Stimulated activated CD8-positive, alpha-beta memory T cell treated with anti-CD3 and anti-CD28 coated beads, Interleukin-12 subunit alpha, Interleukin-12 subunit beta, amount 100 ng/mL, for 4 hours (primary cell): ENCODE measurements at places on chromosomes 5 and 9.

DNA sequence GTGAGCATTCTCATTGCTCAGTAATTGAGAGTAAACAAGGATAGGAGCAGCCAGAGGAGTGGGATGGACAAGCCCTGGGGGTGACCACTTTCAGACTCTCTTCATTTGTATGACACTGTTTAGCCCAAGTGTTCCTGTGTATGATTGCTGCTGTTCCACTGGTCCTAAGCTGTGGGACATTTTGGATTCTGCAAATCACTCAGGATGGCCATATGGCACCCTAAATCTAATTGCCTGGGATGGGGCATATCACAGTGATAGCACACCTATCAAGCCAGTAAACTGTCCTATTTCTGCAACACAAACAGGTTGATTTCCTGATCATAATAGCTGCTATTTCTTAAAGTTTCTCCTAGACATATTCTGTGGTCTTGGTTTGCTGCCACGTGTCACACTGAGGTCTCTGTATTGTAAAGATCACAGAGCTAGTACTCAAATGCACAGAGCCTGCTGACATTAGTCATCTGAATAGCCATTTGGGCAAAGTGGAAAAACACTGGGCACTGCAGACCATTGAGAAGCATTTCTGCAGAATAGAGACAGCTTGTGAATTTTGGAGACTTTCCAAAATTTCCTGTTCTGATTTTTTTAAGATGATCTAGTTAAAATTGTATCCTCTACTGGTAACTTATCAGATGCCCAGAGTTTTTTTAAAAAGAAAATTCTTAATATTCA, 320.2 kb downstream of the RFX3 start:
- no peak for DNase-seq

DNA sequence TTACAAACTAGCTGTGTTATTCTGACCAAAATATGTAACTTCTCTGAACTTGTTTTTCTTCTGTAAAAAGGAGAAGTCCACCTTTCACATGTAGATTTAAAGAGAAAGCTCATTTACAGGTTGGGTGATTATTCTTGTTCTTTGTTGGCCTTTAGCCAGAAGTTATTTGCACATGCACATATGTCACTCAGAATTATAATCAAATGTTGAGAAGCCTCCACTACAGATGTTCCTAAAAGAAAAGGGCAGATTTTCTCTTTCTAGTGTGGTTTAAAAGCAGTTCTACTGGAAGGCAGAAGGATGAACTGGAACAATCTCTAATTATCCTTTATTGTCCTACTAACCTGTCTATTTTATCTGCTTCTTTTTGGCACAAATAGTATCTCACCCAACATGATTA, 209.8 kb upstream of the ELAVL2 start:
- no peak for DNase-seq

- no peak for DNase-seq
Measured at GRCh38 chr9:28293369-28294090, 720.2 kb upstream of the C9orf72 start.

GRCh38 chr5:179393078-179393477, 47.8 kb upstream of the ADAMTS2 start:
- no peak for DNase-seq

DNA sequence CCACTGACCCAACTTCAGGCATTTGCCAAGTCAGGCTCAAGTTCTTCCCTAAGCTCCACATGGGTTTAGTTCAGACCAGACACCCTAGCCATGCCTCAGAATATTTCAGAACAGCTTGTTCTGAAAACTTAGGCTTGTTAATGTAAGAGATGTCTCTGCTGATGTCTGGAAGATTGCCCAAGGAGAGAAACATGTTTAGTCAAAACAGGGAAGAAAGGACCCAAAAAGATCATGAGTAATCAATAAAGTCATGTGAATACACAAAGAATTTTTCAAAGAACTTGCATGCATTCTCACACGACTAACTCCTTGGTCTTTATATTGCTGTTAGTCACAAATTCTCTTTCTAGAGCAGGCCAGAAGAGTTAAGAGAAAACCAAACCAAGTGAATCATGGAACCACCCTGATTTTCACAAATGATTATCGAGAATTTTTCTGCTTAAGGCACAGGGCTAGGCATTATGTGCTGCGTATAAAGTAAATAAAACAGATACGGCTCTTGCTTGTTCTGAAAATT, 158.1 kb upstream of the HMHB1 start:
- DNase-seq, result no peak

- DNase-seq, result no peak
Measured at GRCh38 chr5:102794047-102794446, 38.9 kb downstream of the PAM start.

- no peak for DNase-seq
Measured at GRCh38 chr5:143194206-143194605, 209.3 kb downstream of the NR3C1 start.

- DNase-seq, result no peak
Measured at GRCh38 chr9:129361196-129361595, 183.1 kb upstream of the IER5L start.

GRCh38 chr5:152556784-152557183, 151.7 kb upstream of the NMUR2 start:
- DNase-seq, result no peak

GRCh38 chr5:107523029-107523680, 147.6 kb downstream of the EFNA5 start:
- DNase-seq, result no peak

DNA sequence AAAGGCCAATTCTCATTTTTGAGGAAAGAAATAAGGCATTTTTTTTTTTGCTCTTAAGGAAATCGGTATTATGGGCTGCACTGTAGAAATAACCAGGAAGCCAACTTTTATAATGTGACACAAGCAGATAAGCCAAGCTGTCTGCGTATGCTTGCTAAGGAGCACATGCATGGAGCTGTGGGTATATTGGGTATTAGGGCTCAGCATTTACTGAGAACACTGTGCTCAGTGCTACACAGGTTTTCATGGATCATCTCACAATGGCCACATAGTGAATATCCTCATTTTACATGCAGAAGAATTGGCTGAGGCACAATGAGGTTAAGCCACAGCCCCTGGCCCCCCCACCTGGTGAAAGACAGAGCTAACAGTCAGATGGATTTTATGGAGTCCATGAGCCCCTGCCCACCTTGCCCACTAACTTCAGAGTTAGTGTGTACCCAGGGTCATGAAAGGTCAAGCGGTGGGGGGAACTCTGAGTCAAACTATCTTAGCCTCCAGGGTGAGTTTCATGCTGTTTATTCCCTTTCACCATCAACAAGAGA, 204.8 kb downstream of the SPATA31A6 start:
- no peak for DNase-seq

DNA sequence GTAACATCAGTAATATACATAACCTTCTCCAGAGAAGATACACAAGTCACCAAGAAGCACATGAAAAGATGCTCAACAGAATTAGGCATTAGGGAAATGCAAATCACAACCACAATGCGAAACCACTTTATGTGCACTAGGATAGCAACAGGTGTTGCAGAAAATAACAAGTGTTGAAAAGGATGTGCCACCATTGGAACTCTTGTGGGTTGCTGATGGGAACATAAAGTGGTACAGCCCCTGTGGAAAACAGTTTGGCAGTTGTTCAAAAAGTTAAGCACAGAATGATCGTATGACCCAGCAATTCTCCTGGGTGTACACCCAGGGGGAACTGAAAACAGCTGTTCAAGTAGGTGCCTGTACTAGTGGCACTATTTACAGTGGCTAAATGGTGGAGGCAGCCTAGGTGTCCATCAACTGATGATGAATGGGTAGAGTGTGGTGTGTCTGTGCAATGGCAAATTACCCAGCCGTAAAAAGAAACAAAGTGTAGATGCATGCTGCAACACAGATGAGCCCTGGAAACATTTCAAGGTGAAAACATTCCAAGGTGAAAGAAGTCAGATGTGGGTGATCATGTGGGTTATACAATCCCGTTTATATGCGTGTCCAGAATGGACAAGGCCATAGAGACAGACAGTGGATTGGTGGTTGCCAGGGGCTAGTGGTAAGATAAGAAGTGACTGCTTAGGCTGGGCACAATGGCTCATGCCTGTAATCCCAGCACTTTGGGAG, 27.2 kb downstream of the CCDC69 start:
- DNase-seq, result no peak

DNA sequence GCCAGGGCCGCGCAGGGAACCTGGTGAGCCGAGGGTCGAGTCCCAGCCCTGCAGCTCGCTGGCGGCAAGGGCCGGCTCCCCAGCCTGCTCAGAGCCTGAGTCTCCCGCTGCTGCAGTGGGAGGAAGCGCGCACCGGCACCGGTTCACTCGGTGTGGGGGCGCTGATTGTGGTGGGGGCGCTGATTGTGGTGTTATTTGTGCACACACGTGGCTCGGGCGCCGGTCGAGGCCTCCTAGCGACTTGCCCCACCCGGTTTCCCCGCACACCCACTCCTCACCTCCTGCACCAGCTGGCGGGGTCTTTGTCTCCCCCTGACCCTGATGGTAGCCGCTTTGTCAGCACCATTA, 266.7 kb downstream of the NSG2 start:
- no peak for DNase-seq

DNA sequence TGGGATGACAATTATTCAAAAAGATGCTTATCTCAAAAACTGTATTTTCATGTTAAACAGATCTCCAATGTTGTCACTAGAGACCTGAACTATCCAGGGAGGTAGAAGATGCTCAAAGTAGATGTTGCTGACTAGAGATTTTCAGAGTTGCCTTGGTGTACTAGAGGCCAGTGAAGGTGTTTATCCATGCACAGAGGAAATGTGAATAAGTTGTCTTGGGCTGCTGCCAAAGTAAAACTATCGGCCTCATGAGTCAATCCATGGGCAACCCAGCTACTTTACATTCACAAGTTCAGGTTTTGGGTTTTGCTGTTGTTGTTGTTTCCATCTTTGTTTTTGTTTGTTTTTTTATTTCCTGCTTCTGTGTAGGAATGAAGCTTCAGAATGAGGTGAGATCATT, 141.1 kb upstream of the RANBP3L start:
- no peak for DNase-seq

GRCh38 chr5:172903790-172904189, 55.4 kb upstream of the RPL26L1 start:
- DNase-seq, result no peak

GRCh38 chr5:61622156-61622555, 290.1 kb downstream of the ZSWIM6 start:
- no peak for DNase-seq

- no peak for DNase-seq
Measured at GRCh38 chr9:98121058-98121457, 2.0 kb upstream of the TRIM14 start.

DNA sequence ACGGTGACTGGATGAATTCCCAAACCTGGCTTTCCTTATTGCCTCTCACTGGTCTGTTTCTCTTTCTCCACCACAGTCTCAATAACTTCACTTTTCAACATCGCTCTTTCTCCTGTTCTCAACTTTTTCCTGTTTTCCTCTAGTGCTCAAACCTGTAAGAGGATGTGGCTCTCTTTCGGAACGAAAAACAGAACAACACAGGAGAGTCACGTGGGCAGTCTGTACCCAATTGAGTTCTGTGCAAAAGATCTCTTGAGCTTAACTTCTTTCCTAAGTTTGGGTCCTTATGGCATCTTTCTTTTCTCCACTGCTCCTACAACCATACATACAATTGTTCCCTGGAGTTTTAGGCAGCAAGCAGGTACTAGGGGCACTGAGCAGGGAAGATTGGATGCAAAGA, 8.9 kb downstream of the HAVCR1 start:
- no peak for DNase-seq

- peak; percentile 51 for DNase-seq
Measured at GRCh38 chr9:6715755-6716643, 41.8 kb upstream of the KDM4C start.

- DNase-seq, result no peak
Measured at GRCh38 chr5:90410178-90410762, 714 bp upstream of the CETN3 start.

DNA sequence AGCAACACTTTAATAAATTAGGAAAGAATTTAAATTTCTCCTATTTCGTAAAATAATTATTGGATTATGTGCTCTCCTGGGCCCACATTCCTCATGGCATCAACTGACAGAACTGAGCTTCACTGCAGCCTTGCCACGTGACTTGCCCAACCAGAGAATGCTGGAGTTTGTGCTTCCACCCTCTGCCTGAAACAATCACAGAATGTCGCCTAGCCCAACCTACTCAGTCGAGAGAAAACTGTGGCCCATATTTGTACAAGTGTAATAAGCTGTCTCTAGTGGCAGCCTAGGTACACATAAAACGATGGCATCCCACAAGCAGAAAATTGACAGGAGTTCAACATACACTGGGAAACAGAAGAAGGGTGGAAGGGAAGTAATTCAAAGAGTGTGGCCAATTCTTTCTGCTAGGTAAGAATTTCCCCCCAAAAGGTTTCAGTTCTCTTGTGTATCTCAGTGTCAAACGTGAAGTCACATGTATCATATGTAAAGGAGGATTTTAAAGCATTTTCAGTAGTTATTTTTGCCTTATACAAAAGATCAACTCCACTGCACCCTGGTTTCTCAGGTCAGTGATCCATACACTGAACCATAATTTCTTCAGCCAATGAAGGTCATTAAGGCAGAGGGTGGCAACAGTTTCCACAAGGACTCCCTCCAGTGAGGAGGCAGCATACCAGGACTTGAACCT, 41.7 kb downstream of the ZNF608 start:
- no peak for DNase-seq

DNA sequence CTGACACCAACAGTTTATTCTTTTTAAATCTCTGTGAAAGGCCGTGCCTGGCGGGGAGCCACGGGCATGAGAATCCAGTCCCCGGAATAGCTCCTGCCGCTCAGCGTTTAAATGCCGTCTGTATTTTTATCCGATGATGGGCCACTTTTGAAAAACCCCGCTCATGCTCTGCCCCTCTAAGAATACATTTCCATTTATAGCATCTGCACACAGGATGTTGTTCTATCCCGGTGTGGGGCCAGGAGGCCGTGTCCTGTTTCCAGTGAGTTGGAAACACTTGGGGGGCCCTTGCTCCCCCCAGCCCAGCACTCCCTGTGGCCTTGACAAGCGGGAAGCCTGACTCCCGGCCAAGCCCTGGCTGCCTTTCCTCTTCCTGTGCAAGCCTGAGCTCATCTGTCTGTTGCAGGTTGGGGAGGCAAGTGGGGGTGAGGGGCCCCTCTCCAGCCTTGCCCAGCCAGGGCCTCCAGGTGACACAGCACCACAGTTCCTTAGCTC, 39.0 kb downstream of the ERGIC1 start:
- DNase-seq, result no peak

- DNase-seq, result no peak
Measured at GRCh38 chr9:76136986-76137385, 246.5 kb downstream of the PCSK5 start.

DNA sequence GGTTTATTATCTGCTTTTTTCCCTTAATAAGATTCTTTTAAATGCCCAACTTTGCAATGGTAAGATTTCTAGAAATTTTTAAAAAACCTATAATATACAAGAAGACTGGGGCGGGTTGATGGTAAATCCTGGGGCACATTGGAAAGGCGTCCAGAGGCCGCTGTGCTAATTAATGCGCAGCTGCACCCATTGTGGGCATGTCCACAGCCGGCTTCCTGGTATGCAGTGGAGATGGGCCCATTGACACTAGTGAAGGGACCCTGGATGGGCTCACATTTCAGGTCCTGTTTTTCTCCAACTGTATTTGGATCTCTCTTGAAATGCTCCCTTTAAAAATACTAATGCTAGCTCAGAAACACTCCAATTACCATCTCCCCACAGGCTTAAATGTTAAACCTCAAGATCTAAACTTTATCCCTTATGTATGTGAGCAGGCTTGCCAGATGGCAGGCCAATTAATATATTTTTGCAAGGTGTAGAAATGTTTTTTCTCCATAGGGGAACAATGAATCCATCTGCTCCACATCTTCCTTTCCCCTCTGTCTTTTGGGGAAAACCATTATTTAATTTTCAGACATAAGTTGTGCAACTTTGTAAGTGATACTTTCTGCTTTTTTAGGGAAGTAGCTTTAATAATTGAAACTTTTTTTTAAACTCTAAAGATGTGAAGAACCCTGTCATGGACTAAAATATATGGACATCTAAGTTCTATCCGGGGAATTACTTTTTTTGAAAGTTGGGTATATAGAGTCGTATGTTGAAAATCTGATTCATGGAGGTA, 177.3 kb downstream of the CD180 start:
- no peak for DNase-seq
